ENCODE measurements at places on chromosomes 5 and 9.

DNA sequence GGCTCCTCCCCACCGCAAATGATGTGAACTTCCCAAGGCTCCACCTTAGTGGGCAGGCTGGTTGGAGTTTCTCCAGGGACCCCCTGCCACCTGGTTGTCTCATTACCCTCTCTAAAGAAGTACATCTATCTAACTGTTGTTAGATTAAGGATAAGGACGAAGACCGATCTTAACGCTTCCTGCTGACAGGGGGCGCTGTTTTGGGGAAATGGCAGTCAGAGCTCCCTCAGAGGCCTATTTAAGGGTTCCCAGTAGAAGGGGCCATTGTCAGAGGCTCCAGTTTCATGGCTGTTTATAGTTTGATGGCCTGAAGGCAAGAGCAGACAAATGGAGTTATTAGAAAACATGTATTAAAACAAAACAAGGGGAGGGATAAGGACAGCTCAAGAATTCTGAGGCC lies 100.1 kb downstream of the SPEF2 start:
- no peak for DNase-seq

DNA sequence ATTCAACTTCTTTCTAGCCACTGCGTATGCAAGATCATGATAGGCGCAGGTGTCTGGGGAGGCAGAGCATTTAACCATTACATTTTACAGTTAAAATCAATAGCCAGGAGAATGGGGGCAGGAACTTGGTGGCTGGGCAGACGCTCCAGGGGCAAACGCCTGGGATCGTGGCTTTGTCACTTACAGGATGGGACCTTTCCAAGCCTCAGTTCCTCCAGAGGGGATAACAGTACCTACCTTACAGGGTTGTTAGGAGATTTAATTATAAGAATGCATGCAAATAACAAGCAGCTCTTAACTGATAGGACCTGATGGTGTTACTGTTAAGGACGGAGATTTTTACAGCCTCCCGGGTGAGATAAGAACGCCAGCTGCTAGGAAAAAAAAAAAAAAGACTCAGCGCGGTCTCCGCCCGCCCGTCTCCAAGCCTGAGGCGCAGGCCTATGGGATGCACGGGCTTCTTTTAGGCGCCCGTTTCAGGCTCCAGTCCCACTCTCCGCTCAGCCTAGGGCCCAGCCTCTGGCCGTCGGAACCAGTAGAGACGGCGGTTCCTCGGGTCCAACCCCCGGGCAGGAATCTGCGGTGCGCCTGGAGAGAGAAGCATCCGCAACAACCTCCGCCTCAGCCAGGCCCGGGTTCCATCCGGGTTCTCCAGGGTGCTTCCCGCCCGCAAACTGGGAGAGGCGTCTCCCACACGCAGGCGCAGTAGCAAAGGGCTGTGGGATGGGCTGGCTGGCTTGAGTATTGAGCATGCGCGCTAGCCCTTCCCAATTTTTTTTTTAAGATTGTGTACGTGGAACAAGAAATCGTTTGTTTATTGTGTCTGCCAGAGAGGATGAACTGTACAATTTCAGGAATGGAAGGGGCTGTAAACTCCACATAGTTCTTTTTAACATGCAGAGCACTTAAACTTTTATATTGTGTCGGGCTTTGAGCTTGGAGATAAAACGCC lies at the start of gene FAM200C:
Gene FAM200C (minus strand): TSS at position 653 of the 952 bp plus-strand sequence. CDS start 4,564 bp downstream, outside the sequence.
- peak; percentile 94 for DNase-seq

DNA sequence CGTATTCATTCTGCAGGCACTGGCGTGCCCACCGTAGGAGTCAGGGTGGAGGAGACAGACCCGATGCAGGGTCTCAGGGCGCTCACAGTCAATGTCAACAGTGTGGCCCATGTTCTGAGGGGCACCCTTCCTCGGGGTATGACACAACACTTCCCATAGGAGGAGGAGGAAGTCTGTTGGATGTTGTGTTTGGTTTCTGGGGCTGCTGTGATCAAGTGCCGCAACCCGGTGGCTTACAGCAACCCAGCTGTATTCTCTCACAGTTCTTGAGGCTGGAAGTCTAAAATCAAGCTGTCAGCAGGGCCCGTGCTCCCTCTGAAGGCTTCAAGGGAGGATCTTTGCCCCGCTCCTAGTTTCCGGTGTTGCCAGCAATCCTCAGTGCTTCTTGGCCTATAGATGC lies 5.6 kb upstream of the HNRNPAB start:
- no peak for DNase-seq

GRCh38 chr9:5621327-5621726 lies 7.6 kb upstream of the RIC1 start:
- no peak for DNase-seq

GRCh38 chr9:133449760-133450159 lies 10.0 kb upstream of the CACFD1 start:
- DNase-seq = peak; percentile 37

DNA sequence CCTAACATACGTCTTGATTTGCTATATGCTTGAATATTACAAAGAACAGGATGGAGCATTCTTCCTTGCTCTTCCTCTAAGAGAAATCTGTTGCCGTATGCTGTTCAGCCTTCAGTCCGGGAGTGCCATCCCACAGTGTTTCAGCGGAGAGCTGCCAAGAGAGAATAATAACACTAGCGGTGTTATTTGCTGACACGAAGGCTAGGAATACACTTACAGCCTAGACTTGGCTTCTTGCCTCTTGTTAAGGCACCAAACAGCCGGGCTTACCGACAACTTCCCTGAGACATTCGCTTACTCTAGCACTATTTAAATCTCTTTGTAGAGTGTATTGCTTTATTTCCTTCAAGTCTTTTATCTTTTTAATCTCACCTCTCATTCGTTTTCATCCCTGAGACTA lies 31.4 kb downstream of the KCTD16 start:
- no peak for DNase-seq

- no peak for DNase-seq
Measured at GRCh38 chr5:173114536-173114935, 29.8 kb upstream of the BNIP1 start.

DNA sequence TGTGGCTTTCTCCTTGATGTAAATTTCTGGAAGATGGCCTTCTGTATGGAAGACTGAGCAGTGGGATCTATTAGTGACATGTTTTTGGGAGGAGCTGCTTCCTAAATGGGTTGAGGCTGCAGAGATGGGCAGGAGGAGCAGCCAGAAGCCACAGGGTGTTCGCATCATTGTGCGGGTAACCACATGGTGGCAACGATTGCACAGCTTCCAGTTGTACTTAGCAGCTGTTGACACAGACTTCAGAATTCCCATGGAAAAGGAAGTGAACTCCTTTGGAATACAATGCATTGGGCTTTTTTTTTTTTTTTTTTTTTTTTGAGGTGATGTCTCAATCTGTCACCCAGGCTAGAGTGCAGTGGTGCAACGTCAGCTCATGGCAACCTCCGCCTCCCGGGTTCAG lies 297.3 kb downstream of the NR3C1 start:
- DNase-seq = no peak

DNA sequence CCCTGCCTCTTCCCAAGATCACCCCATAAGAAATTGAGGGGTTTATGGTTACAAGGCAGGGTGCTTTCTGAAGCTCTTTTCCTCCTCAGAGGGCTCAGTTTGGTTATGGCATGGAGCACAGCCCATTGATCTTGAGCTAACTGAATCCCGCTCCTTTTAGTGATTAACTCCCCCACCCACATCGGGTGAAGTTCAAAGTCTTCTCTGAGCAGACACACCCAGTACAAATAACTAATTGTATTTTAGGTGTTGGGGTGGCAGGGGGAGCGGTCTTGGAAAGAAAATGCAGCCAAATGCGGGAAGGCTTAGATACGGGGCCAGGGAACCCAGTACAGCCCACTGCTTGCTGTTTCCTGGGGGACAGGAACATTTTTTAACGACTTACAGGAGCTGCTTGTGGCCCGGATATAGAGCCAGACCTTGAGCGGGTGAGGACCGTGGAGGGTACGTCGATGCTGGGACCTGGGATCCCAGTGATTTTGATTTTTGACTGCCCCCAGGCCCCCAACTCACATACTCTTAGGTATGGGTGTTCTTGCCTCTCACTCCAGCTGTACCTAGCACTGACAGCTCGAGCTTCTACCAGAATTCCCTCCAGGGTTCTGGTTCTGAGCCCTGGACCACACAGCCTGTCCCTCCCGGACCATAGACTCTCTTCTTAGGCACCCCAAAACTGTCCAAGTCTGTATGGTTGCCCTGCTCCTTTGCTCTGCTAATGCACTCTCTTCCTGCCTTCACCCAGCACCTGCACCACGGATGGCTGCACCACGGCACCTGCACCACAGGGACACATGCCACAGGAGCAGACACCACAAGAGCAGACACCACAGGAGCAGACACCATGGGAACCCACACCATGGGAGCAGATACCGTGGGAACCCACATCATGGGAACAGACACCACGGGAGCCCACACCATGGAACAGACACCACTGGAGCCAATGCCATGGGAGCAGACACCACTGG lies 18.3 kb upstream of the RXRA start:
- DNase-seq = peak; percentile 28

DNA sequence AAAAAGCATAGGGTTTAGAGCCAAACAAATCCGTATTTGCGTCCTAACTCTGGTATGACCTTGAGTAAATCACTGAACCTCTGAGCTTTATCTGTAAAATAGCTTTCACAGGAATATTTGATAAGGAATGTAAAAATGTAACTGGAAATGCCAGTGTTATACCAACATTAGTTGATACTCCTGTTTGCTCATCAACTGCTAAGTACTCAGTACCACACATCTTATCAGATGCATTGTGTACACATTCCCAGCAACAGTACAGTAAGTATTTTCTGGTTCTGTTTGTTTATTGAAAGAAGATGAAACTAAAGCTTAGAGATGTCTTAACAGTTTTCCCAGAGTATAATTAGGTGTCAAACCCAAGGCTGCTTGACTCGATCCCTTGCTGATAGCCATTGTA lies 21.5 kb downstream of the SNAPC3 start:
- no peak for DNase-seq

GRCh38 chr5:116557669-116558271 lies 16.9 kb downstream of the SEMA6A start:
- no peak for DNase-seq

GRCh38 chr9:86500667-86501435 lies 146.6 kb upstream of the TUT7 start:
- no peak for DNase-seq

- no peak for DNase-seq
Measured at GRCh38 chr9:134764473-134765269, 115.9 kb upstream of the FCN2 start.

DNA sequence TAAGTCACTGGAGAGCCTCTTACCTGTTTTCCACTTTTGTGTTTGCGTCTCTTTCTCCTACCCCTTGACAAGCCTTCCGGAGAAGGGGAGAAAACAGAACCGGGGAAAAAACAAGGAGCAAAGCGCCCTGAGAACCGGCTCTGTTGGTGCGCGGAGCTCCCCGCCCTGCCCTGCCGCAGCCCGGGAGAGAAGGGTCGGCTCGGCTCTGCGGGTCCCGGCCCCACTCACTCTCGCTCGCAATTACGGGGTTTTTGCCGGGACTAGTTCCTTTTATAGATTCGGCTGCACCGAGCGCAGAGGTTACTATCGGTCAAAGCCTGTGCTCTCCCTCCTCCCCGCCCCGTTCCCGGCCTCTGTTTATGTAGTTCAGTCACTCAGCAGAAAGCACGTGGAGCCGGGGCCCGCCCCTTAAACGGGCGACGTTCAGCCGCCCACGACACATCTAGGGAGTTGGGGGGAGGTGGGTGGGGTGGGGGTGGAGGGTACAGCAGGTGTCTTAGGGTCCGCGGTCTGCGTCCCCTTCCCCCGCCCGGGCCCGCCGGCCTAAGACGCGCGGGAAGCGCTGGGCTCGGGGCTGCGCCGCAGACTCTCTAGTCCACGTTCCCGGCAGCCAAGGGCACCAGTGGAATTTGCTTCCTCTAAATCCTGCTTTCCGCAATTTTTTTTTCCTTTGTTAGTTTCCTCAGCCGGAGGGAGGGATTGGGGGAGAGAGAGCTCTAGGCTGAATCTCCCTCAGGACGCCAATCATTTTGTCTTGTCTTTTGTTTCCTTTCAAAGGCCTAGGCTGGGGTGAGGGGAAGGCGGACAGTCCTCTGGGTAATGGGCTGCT lies at the start of gene ABCA1:
Gene ABCA1 (minus strand): TSS at position 244 of the 829 bp plus-strand sequence. CDS start 24,476 bp downstream, outside the sequence.
- DNase-seq = peak; percentile 95

GRCh38 chr9:76373173-76373783 lies 20.9 kb downstream of the RFK start:
- peak; percentile 72 for DNase-seq

DNA sequence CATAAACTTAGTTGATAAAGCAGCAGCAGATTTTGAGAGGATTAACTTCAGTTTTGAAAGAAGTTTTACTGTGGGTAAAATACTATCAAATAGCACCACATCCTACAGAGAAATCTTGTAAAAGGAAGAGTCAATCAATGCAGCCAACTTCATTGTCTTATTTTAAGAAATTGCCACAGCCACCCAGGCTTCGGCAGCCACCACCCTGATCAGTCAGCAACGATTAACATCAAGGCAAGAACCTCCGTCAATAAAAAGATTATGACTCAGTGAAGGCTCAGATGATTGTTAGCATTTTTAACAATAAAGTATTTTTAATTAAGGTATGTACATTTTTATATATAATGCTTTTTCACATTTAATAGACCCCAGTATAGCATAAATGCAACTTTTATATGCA lies 122.3 kb upstream of the NR4A3 start:
- no peak for DNase-seq

DNA sequence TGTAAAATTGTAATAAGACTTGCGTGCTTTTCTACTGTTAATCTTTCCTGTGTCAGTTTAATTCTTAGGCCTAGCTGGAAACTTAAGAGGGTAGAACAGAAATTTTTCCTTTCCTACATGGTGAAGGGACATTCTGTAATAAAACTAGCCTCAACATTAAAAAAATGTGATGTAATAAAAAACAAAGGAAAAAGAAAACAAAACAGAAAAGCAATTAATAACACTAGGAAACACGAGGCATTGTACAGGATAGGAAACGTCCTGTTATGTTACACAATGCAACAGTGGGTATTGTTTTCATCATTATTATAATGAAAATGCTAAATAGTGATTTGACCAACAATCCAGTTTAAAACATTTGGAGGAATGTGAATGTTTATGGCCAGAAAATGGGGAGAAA lies 47.8 kb downstream of the FXN start:
- no peak for DNase-seq

DNA sequence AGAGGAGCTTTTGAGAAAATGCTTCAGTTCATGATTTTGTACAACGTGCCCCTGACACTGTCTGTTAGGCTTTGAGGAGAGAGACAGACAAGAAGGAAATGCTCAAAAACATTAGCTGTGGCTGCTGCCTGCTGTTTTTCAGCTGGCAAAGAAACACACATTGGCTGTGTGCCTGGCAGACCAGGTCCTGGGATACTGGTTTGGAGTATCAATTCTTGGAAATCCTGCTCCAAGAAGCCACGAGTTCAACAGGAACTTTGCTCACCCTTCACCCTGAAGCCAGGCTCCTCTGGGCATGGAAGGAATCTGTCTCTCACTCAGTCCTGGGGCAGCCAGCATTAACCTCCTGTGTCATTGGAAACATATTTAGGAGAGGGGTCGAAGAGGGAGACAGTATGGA lies 245.5 kb downstream of the AUH start:
- DNase-seq = no peak

GRCh38 chr5:134543820-134544614 lies 18.5 kb downstream of the JADE2 start:
- no peak for DNase-seq

GRCh38 chr9:132249123-132249522 lies 87.3 kb downstream of the NTNG2 start:
- no peak for DNase-seq

- DNase-seq = no peak
Measured at GRCh38 chr5:132372542-132372941, 3.0 kb downstream of the SLC22A5 start.

Data from right cardiac atrium (tissue), 5 donors.